Endothelial cell of umbilical vein (primary cell): ENCODE measurements at places on chromosomes 12 and 14. TPM values are rescaled to one million over a fixed set of nuclear protein-coding genes. Genes with fewer than 3 reads are reported as not detected.

DNA sequence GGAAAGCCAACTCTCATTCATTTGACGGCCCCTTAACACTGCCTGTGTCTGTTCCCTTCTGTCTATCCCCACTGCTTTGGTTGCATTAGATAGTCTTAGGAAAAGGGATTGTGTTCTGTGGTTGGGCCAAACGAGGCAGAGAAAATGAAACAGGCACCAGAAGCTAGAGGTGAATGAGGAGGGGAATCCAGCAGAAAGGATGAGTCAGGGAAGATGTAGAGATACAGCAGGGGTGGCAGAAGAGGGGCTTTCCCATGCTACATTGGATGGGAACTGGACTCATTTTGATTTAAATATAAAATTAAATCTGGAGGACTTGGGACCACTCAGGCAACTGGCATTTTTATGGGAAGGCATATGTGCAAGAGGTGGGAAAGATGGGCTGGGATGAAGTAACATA lies 43.3 kb downstream of the OTOGL start:
- DNase-seq = no peak
- no peaks in the 10 kb centered on the region for H3K4me1 ChIP-seq
- H3K27me3 ChIP-seq = no peaks in the 10 kb centered on the region

- peaks cover 8% of the 10 kb centered on the region for H3K27me3 ChIP-seq
- H3K36me3 ChIP-seq = no peaks in the 10 kb centered on the region
- H3K27ac ChIP-seq = no peak overlapping the region
- no peak for DNase-seq
Observed at GRCh38 chr14:51917193-51917592, 56.8 kb downstream of the GNG2 start.

DNA sequence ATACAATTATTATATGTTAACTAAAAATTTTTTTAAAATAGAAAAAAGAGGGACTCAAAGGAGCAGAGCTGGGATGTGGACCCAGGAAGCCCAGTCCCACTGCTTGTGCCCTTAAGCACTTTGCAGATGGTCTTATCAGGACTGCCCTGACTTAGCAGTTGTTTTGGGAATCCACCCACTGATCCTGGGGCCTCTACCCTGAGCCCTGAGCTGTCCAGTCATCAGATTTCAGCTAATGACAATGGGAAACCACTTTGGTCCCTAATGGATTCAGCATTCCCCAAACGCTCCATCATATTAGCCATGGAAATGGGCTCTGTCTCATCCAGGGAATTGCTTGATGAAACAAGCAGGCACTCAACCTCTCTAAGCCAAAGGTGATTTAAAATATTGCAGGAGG lies 22.5 kb upstream of the WSCD2 start:
- H3K4me3 ChIP-seq = no peak overlapping the region
- no peaks in the 10 kb centered on the region for H3K36me3 ChIP-seq
- no peaks in the 10 kb centered on the region for H3K4me1 ChIP-seq

DNA sequence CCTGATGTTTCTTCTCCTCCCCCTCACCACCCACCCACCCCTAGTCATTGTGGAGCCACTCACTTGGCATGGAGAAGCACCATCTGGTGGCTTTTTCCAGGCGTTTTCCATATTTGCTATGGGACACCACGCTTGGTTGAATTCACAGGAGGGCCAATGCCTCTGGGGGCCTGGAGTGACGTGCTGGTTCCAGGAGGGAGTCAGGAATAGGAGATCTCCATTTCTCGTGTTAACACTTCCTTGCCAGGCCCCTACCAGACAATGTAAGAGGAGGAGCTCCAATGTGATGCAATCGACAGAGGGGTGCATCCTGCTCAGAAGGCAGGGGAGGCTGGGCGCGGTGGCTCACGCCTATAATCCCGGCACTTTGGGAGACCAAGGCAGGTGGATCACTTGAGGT lies 21.6 kb upstream of the TESC start:
- no peaks in the 10 kb centered on the region for H3K36me3 ChIP-seq
- no peak overlapping the region for H3K4me3 ChIP-seq
- DNase-seq = no peak
- no peak overlapping the region for H3K27ac ChIP-seq
- no peaks in the 10 kb centered on the region for H3K27me3 ChIP-seq

DNA sequence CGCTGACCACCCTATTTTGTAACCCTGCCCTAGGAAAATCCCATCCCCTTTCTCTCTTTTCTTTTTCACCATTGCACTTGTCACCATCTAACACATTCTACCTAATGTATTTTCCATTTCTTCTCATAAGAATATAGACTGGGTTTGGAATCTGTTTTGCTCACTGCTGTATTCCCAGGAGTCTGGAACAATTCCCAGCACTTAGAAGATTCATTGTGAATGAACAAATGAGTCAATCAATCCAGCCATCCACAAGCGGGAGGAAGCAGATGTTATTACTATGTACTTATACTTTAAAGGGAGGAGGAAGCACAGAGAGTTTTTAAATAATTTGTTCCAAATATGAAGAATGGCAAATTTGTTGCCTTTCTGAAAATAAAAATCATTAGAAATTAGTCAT lies 142.1 kb downstream of the KIF21A start:
- peak overlapping the region; percentile 22 for H3K27ac ChIP-seq
- no peaks in the 10 kb centered on the region for H3K27me3 ChIP-seq
- no peak overlapping the region for H3K4me3 ChIP-seq
- DNase-seq = peak; percentile 84
- no peaks in the 10 kb centered on the region for H3K36me3 ChIP-seq
- H3K4me1 ChIP-seq = peaks cover 11% of the 10 kb centered on the region

GRCh38 chr12:48040354-48040753 lies 36.1 kb upstream of the COL2A1 start:
- H3K27me3 ChIP-seq = no peaks in the 10 kb centered on the region
- H3K27ac ChIP-seq = no peak overlapping the region
- H3K4me1 ChIP-seq = no peaks in the 10 kb centered on the region
- no peak overlapping the region for H3K4me3 ChIP-seq
- peaks cover 9% of the 10 kb centered on the region for H3K36me3 ChIP-seq

GRCh38 chr12:22014041-22014782 lies 31.8 kb upstream of the CMAS start:
- no peak overlapping the region for H3K27ac ChIP-seq
- H3K27me3 ChIP-seq = no peaks in the 10 kb centered on the region
- DNase-seq = no peak

- no peaks in the 10 kb centered on the region for H3K4me1 ChIP-seq
- H3K4me3 ChIP-seq = no peak overlapping the region
- DNase-seq = no peak
- H3K27me3 ChIP-seq = peaks cover 10% of the 10 kb centered on the region
- no peaks in the 10 kb centered on the region for H3K36me3 ChIP-seq
- H3K27ac ChIP-seq = no peak overlapping the region
Observed at GRCh38 chr12:12024911-12025682, 45.6 kb upstream of the BCL2L14 start.

GRCh38 chr12:86659985-86660384 lies 403.8 kb upstream of the MGAT4C start:
- H3K4me1 ChIP-seq = peaks cover 5% of the 10 kb centered on the region
- DNase-seq = peak; percentile 11

GRCh38 chr14:32286602-32287001 lies 42.5 kb upstream of the AKAP6 start:
- no peak for DNase-seq
- H3K36me3 ChIP-seq = no peaks in the 10 kb centered on the region
- no peaks in the 10 kb centered on the region for H3K4me1 ChIP-seq
- peaks cover 1% of the 10 kb centered on the region for H3K27me3 ChIP-seq

DNA sequence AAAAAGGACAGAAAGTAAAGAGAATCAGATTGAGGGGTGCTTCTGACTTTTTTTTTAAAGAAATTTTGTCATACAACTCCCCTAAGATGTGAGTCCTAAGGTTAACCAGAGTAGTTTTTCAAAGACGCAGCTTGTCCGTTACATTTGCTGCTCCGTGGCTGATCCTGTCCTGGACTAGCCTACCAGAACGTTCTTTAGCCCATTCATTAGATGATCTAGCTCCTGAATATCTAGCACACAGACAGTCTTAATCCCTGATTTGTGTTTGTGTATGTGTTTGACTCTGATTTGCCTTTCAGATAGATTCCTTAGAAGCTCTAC lies 60.3 kb downstream of the SAMD4A start:
- no peaks in the 10 kb centered on the region for H3K27me3 ChIP-seq
- DNase-seq = no peak
- peaks cover 69% of the 10 kb centered on the region for H3K4me1 ChIP-seq
- peak overlapping the region; percentile 97 for H3K27ac ChIP-seq

DNA sequence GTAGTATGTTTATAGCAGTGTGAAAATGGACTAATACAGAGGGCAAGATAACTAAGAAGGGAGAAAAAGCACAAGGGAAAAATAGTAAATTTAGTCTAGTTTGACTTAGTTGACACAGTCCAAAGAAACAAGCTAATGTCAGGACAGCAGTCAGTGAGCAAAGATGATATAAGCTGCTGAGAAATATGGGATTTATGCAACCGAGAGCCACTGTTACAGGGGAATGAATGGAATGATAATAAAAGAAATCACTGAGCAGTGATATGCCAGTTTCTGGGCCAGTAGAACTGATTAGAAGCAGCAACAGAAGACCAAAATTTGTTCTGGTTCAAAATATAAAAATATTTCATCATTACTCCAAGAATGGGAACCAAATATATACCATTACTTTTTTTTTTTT lies 60.1 kb downstream of the R3HDM2 start:
- H3K36me3 ChIP-seq = no peaks in the 10 kb centered on the region
- no peaks in the 10 kb centered on the region for H3K27me3 ChIP-seq
- H3K4me3 ChIP-seq = no peak overlapping the region
- H3K4me1 ChIP-seq = no peaks in the 10 kb centered on the region
- no peak for DNase-seq
- H3K27ac ChIP-seq = no peak overlapping the region

DNA sequence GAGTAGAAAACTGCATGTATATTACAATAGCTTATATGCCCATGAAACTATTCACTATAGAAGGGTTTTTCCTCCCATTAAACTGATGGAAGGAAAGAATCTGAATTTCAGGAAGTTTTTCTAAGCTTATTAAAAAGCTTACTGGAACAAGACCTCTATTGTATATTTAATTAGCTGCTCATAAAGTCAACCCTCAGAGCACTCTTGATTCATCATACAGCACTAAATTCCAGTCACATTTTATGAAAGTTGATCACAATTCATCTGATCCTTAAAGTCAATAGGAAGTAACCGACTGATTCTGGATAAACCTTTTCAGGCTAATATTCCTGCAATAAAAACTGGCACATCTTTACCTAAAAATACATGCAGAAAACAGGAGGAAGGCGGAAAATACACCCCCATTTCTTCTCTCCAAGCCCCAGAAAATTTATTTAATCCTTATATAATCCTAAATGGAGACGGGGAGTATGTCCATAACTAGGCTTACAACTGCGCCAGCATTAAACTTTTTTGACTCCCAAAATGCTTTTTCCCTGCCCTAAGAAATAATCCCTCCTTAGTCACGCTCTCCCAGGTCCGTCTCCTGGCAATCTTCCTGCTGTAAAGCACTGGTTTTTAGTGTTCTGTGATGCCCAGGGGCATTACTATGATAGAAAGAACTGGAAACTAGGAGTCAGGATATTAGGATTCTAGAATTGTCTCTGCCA lies 35.3 kb downstream of the DICER1 start:
- no peak overlapping the region for H3K4me3 ChIP-seq
- peaks cover 5% of the 10 kb centered on the region for H3K36me3 ChIP-seq
- no peaks in the 10 kb centered on the region for H3K4me1 ChIP-seq
- H3K27ac ChIP-seq = no peak overlapping the region

GRCh38 chr12:115873451-115874082 lies 403.9 kb downstream of the MED13L start:
- no peaks in the 10 kb centered on the region for H3K27me3 ChIP-seq
- no peaks in the 10 kb centered on the region for H3K36me3 ChIP-seq
- no peaks in the 10 kb centered on the region for H3K4me1 ChIP-seq
- no peak overlapping the region for H3K4me3 ChIP-seq
- DNase-seq = no peak
- H3K27ac ChIP-seq = no peak overlapping the region

GRCh38 chr12:26317942-26318575 lies 122.7 kb downstream of the SSPN start:
- no peaks in the 10 kb centered on the region for H3K36me3 ChIP-seq
- H3K4me3 ChIP-seq = no peak overlapping the region
- H3K27me3 ChIP-seq = no peaks in the 10 kb centered on the region

DNA sequence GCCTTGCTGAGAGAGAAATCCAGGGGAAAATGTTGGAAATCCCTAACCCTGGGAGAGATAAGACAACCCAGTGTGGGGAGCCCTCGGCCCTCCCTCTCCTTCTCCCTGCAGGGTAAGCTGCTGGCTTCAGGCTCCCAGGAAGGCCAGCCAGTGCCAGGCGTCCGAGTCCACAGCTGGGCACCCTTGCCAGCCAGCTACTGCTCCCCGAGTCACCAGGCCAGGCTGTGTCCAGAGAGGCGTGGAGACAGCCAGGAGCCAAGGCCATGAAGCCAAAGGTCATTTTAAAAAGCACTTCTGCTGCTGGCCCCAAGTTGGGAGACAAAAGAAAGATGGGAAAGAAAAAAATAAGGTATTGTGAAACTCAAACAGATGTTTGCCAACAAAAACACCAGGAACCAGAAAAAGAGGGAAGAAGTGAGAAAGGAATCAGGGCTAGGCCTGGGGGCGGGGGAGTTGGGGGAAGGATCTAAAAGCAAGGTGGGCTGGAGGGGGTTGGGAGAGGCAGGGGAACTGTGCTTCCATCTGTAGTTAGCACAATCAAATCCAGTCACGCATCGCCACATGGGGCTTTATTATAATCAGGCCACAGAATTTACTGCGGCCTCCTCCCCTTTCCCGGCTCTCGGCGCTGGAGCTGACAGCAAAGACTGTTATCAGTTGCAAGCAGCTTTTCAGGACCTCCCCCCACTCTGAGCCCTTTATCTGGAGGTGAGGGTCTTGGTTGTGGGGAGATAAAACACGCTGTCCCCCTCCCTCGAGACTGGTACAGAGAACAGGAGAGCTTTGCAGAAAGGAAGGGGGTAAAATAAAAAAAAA lies 33.5 kb downstream of the RBM19 start:
- H3K36me3 ChIP-seq = no peaks in the 10 kb centered on the region
- H3K4me3 ChIP-seq = no peak overlapping the region

- H3K4me3 ChIP-seq = no peak overlapping the region
- no peaks in the 10 kb centered on the region for H3K36me3 ChIP-seq
- no peak for DNase-seq
- no peaks in the 10 kb centered on the region for H3K27me3 ChIP-seq
- no peaks in the 10 kb centered on the region for H3K4me1 ChIP-seq
Observed at GRCh38 chr14:49367696-49368095, 218.5 kb downstream of the RPS29 start.

GRCh38 chr14:73311708-73312030 lies 74.4 kb downstream of the PAPLN start:
- DNase-seq = no peak
- no peak overlapping the region for H3K4me3 ChIP-seq
- no peaks in the 10 kb centered on the region for H3K36me3 ChIP-seq
- peak overlapping the region; percentile 31 for H3K27ac ChIP-seq
- H3K4me1 ChIP-seq = peaks cover 20% of the 10 kb centered on the region
- H3K27me3 ChIP-seq = no peaks in the 10 kb centered on the region

Gene CLEC12A
- total RNA-seq = not detected in 2 replicates

Gene ZNF385A
- total RNA-seq = 7.9 and 9.6 TPM in 2 replicates

Gene ANKRD33
- 0.95 and 1.2 TPM in 2 replicates for total RNA-seq

Gene OASL
- total RNA-seq = 0.33 TPM in 1 of 2 replicates, not detected in the other

Gene PTCSC3
- total RNA-seq = not detected in 2 replicates

Gene RND1
- 4.0 and 4.4 TPM in 2 replicates for total RNA-seq

Gene NRIP2
- total RNA-seq = not detected in 2 replicates

Gene OR6J1
- total RNA-seq = not detected in 2 replicates
